ENCODE measurements at places on chromosomes 16 and 17.
A peak's percentile ranks its signal among the peaks of the same experiment; 100 is the strongest.

DNA sequence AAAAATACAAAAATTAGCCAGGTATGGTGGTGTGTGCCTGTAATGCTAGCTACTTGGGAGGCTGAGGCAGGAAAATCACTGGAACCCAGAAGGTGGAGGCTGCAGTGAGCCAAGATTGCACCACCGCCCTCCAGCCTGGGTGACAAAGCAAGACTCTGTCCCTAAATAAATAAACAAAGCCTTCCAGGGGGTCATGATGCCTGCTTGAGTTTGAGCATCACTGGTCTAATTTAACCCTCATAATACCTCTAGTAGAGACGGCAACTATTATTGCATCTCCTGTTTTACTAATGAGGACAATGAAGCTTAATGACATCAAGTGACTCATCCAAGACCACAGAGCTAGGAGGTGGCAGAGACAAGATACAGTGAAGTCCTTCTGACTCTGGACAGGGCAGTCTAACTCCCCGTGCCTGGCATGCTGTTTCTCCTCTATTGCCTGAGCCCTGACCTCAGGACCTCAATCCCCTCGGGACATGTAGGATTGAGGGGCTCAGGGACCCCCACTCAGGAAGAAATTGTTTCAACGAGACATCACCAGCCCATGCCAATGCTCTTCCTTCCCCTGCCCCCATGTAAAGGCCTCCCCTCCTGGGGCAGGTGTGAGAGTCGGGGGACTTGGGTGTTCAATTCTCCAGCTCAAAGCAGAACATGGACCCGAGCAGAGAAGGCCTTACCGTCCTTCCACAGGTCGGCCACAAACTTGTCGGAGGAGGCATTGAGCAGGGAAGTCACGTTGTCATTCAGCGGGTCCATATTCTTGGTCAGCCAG is 102.9 kb downstream of the NDE1 start:
- DNase-seq, result no peak

GRCh38 chr16:50802961-50803360 is 61.1 kb downstream of the CYLD start:
- DNase-seq, result no peak

DNA sequence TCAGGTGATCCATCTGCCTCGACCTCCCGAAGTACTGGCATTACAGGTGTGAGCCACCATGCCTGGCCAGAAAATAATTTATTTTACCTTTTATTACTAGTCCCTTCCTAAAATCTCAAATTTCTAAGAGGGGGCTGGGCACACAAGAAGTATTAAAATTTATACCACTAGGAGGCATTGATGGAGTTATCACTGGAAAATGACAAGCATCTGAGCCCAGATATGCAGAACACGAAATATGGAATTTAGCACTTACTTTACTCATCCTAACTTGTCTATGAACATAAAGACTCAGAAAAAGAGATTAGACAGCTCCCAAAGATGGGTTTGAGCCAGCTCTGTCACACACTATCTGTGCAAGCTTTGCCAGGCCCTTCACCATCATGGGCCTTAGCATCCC is 46.4 kb downstream of the STAT5A start:
- no peak for DNase-seq

DNA sequence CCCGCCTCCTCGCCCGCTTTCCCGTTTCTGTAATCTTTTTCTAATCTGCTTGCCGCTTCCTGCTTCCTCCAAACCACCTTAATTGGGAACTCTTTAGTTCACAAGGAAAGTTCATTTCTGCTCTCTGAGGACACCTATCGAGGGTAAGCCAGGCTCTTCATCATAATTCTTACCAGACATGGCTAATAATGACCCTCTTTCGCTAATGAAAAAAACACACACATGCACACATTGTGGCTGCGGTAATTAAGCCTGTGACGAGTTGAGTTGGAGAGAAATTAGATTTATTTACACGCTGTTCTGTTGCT is 100.6 kb downstream of the ZNF423 start:
- DNase-seq, result peak; percentile 30

DNA sequence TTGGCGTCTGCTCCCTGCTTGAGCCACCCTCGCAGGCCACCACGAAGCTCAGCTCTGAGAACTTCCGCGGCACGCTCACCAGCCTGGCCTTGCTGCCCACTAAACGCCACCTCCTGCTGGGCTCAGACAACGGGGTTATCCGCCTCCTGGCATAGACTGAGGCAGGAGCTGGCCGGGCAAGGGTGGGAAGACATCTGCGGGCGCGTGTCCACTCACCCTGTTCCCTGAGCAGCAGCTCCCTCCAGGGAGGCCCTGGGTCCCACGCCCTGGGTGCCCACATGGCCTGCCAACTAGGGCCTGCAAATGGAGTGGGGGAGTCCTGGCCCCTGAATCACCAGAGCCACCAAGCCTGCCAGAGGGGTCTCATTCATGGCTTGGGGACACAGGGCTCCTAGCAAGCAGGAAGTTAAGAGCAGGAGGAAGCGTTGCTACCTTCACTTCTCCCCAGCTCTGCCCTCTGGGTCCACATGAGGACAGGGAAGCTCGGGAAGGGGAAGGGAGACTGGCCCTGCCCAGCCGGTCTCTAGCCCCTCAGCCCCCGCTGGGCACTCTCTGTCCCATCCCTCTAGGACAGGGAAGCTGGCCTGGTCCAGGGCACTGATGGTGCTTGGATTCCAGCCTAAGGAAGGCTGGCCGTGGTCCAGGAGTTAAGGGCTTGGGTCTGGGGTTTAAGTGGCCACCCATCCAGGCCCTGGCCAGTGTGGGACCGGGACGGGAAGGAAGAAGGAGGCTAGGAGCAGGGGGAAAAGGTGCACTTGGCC is 5.0 kb upstream of the SERPINF2 start:
- peak; percentile 21 for DNase-seq

- no peak for DNase-seq
These were observed 9.1 kb upstream of the TMEM204 start for GRCh38 chr16:1524366-1524765.

All from inflammatory macrophage (primary cell).